ENCODE measurements at places on chromosomes 11 and 22.

- no peak for DNase-seq
Measured at GRCh38 chr11:10632483-10632882, 61.1 kb downstream of the IRAG1 start.

DNA sequence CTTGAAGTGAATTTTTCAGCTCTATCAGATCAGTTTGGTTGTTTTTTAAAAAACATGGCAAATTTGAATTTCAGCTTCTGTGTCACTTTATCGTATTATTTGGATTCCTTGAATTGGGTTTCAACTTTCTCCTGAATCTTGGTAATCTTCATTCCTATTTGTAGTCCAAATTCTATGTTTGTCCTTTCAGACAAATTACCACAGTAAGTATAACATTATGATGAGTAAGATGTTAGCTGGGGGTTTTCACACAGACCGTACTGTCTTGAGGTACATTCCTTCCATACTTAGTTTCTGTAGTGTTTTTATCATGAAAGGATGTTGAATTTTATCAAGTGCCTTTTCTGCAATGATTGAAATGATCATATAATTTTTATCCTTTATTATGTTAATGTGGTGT is 28.0 kb downstream of the OR5B17 start:
- no peak for DNase-seq

DNA sequence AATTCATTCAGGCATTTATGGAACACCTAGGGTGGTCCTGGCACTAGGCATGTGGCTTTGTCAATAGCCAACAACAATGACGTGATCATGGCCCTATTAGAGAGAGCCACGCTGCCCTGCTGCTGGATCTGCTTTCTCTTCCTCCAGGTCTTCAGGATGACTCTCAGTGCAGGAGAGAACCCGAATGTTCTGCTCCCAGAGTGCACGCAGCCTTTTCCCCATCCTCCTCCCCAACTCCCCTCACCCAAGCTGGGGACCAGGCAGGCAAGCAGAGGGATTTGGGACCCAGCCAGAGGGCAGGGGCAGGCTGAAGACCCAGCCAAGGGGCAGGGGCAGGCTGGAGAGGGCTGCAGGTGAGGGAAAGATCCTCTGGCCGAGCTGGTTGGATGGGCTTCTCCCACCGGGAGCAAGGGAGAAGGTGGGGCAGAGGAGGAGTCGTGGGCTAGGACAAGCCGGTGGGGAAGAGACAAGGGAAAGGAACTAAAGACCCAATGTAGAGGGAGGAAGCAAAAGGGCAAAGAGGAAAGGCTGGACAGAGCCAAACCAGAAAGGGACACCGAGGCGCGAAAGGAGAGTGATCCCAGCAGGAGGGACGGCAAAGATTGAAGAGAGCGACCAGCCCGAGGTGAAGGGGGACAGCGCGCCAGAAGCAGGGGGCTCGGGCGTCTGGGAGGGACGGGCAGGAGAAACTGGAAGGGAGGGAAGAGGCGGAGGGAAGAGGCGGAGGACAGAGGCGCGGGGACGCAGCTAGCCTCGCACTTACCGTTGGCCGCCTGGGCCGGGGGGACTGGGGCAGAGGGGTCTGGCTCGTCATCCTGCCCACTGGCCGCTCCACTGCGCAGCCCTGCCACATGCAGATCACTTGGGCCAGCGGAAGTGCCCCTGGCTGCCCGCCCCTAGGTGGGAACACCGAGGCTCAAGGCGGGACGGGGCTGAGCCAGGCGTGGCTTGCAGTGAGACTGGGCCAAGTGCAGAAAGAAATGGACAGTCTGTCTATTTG is at the start of gene KCTD14:
TSS of gene KCTD14 (minus strand) at position 880 of the 1,000 bp plus-strand sequence. CDS start at position 853, 27 bp downstream.
- peak; percentile 62 for DNase-seq

DNA sequence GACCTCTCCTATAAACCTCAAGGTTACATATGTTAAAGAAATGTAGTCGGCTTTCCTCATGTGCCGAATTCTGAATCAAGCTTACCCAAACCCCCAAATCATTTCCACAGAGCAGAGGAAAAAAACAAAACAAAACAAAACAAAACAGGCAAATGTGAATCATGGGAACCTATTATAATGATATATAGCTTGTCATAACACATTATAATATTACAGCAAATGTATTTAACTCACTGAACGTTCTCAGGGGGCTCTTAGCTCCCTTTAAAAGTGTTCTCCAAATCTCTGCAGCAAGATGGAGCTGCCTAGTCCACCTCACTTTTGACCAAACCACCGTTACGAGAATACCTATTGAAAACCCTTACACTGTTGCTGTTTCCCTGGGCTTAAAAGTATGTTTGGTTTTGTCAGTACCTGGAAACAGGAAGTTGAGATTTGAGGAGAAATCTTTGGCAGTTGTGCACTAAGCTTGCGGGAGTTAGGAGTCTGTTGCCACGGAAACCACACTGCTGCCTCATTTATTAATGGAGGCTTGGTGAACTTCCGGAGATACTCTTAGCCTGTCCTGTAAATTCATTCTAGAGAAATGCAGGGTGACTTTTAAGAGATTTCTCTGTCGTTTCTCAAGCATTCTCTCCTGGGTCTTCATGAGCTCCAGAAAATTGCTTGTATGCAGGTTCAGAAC is 167.0 kb upstream of the RASSF10 start:
- DNase-seq: peak; percentile 89

- DNase-seq: no peak
Measured at GRCh38 chr11:64877390-64878222, 815 bp downstream of the EHD1 start.

GRCh38 chr22:33063611-33064010 is 5.4 kb upstream of the SYN3 start:
- no peak for DNase-seq

GRCh38 chr11:103585401-103585800 is 451.0 kb upstream of the DDI1 start:
- no peak for DNase-seq

- DNase-seq: no peak
Measured at GRCh38 chr22:43860831-43861230, 1.5 kb downstream of the SULT4A1 start.

- no peak for DNase-seq
Measured at GRCh38 chr22:19181786-19182471, 3.4 kb upstream of the SLC25A1 start.

DNA sequence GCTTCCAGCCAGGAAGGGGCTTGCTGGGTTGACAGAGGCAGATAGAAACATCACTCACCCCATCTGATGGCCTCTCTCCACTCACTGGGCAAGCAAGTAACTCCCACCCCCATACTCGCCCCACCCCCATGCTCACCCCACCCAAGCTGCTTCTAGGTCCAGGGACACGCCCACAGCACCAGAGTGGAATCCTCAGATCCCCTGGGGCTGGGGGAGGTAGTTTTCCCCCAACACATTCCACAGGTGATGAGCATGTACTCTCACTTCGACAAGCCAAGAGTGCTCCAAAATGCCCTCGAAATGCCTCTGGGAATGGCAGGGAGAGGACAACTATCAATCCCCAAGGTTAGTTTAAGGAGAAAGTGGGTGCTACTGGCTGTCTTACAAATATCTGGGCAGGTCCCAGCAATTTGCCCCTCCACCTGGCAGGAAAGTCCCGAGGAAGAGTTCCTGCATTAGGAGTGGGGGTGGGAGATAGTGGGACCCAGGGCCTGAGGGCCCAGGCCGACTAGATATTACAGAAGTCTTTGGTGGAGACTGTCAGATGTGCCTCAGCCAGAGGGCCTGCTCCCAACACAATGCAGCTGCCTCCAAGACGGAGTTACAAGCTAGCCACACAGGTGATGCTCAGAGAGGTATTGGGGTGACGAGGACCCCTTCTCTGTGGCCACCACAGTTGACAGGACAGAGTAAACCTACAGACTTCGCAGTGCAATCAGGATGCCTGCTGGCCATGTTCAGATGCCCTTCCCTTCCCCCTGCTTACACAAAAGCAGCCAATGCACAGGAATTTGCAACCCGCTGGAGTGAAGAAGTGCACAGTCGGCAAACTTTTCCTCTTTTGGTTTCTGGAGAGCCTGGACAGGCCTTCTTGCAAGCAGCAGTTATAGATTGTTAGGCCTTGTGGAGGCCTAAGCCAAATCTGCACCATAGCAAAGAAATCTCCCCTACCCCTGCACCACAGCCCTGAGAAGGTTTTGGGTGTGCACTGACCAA is 2.9 kb upstream of the LMO1 start:
- DNase-seq: no peak

DNA sequence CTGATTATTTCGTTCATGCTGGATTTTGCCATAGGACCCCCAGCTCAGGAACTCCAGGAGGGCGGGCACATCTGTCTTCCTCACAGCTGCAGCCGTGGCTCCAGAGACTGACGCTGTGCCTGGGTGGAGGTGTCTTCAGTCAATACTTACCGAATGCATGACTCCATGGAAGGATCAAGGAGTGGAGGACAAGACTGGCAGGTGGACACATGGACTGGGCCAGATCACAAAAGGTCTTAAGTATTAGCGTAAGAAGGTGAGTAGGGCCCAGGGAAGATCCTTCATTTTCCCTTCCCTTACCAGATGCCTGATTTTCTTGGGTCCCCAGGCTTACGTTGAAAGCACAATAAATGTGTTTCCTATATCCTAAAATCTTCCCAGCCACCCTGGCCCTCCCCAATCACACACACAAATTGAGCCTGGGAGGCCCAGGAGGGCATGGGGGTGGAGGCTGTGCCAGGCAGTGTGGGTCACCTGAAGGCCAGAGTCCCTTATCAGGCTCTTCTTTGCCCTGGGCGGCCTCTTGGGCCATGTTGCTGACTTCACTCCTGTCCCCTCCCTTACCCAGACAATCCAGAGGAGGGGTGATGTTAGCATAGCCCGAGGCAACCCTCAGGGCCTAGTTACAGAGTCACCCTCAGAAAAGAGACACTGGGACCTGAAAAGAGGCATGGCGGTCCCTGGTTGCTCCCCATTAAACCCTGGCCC is 56.4 kb downstream of the CYTH4 start:
- DNase-seq: no peak

DNA sequence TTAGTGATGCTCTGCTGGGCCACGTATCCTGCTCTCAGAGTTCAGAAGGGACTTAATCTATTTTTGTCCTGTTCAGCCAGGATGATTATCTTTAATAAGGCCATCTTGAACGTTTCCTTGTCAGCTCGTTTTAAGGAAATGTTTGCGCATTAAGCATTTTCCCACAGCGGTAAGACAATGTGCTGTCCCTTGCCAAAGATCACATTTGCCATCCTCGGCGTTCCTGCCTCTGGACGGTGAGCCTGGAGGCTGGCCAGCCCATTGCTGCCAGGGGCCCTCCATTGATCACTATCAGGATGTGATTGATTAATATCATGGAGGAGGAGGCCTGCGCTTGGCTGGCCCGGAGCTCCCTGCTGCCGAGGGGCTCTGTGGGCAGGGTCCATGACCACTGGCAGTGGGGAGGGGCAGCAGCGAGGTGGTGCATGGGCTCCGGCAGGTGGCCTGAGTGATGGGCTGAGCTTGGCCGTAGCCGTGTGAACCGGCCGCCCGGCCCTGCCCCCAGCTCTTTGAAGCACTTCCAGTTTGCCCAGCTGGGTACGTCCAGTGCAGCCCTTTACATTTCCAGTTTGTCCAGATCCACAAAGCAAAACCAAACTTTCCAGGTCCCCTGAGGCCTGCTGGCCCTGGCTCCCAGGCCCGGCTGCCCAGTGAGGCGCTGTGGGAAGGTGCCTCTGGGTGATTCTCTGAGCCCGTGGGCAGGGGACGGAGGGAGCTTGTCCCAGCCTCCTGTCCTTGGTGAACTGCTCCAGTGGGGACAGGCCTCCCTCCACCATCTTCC is 49.5 kb upstream of the SMIM38 start:
- DNase-seq: no peak

DNA sequence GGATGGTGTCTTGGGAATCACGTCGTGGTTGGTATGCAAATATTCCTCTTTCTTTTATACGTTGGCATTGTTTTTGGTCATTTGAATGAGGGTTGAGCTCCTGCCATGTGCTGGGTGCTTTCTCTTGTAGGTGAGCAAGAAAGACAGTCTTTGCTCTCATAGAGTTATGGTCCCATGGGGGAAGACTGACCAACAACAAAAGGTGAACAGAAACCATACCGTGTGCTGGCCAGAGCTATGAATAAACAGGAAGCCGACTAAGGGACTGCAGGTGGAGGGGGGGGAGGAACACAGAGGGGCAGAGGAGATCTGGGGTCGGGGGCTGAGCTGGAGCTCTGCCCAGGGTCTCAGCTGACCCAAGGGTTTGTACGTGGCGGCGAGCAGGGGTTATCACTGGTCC is 245.3 kb downstream of the CTTN start:
- no peak for DNase-seq

DNA sequence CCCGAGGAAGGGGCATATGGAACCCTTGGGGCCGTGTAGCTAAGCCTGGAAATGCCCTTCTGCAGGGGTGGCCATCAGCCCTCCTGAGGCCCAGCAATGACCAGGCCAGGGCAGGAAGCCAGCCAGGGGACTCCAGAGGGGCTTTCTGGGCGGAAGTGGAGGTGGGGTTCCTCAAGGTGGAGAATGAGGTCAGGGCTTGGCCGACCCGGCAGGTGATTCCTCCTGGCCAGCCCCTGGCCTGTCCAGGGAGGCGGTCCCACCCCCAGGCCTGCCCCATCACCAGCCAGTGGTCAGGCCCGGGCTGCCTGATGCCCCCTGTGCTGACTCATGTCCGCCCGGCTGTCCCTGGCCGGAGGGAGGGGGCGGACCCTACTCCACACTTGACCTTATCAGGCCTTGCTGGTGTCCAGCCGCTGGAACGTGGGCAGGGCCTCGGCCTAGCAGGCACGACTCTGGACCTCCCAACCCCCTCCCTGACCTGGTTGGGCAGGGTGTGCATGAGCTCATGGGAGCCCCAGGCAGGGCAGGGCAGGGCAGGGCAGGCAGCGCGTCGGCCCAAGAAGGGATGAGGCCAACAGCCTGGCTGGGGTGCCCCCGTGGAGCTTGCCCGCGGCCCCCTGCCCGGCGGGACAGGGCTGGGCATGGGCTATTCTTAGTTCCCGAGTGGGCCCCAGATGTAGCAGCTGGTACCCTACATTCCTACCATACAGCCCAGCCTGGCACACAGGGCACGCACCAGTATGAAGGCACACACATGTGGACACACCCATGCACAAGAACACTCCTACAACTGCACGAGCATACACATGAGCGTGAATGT is 35.9 kb downstream of the RPL3 start:
- DNase-seq: peak; percentile 17

- DNase-seq: peak; percentile 39
Measured at GRCh38 chr22:44211946-44212930, 31.5 kb downstream of the PARVG start.

GRCh38 chr11:62671608-62672389 is at the start of the genes LBHD1 and UQCC3:
TSS of gene LBHD1 (minus strand) at chr11:62672267. CDS start at chr11:62670031, 2,236 bp downstream.
TSS of gene UQCC3 (plus strand) at chr11:62671673. CDS start at chr11:62671746, 73 bp downstream.
- DNase-seq: peak; percentile 92

GRCh38 chr11:128908391-128909246 is 17.5 kb downstream of the KCNJ5 start:
- no peak for DNase-seq

DNA sequence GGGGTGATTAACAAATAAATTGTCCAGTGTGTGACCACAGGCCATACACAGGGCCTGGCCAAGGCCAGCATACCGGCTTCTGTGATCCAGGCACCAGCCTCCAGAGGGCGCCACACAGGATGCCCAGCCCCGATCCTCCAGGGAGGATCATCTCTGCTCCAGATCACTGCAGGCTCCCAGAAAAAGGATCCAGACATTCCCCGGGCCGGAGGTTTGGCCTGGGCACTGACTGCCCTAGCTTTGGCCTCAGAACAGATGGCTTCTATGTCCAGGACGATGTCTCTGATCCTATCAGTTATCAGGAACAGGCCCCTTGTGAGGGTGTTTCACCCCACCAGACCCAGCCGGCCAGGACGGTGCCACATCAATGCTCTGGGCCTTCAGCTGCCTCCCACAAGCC is 74.5 kb upstream of the LMO1 start:
- DNase-seq: peak; percentile 69

Data from eye (tissue), 1 donor.